ENCODE measurements at places on chromosomes 4 and X.
A peak's percentile ranks its signal among the peaks of the same experiment; 100 is the strongest.

GRCh38 chr4:3339577-3339976, 46.8 kb downstream of the RGS12 start:
- no peak for DNase-seq

DNA sequence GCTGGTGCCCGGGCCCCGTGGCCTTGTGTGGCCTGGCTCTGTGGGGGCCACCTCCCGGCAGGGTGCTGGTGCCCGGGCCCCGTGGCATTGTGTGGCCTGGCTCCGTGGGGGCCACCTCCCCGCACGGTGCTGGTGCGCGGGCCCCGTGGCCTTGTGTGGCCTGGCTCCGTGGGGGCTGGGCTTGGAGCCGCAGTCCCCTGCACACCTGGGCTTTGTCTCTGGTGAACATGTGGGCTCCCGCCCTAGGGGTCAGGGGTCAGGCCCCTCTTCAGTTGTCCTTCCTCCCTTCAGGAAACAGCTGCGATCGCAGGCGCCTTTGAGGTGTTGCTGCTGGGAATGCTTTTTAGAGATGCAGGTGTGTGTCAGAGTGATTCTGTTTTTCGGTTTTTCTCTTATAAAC, 17.2 kb downstream of the UVSSA start:
- DNase-seq: no peak

- no peak for DNase-seq
These were observed 3.5 kb downstream of the GUCY1B1 start for GRCh38 chr4:155762334-155762733.

GRCh38 chr4:105504744-105505143, 30.9 kb upstream of the PPA2 start:
- DNase-seq: no peak

DNA sequence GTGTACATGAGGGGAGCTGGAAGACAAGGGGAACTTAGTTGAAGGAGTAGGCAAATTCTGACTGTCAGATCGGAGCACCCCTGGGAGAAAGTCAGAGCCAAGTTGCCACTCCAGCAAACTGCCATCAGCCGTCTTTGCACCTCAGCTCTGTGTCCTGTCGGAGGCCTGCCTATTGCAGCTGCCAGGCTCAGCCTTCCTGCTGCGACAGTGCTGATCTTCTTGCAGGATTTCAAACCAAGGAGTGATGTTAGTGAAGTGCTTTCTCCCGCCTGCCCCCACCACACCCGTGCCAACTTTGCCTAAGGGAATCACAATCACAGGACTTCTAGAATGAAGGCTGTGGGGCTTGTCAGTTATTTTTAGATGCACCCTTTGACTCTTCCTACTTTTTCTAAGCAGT, 185.3 kb downstream of the KIT start:
- no peak for DNase-seq

- DNase-seq: no peak
These were observed 39.1 kb downstream of the MCUB start for GRCh38 chr4:109599046-109599652.

GRCh38 chrX:110743679-110744340, 51.8 kb downstream of the CHRDL1 start:
- peak; percentile 14 for DNase-seq

- no peak for DNase-seq
These were observed 5.4 kb upstream of the RS1 start for GRCh38 chrX:18677161-18677869.

DNA sequence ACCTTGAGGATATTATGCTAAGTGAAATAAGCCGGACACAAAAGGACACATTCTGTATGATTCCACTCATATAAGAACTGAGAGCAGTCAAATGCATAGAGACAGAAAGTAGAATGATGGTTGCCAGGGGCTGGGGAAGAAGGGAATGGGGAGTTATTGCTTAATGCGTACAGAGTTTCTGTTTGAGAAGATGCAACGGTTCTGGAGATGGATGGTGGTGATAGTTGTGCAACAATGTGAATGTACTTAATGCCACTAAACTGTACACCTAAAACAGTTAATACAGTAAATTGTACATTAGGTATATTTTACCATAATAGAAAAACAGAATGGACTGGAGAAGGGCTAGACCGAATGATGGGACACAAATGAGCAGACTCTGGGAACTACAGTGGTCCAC, 15.8 kb downstream of the MAOB start:
- DNase-seq: no peak

GRCh38 chrX:25016361-25016671, 551 bp upstream of the ARX start:
- no peak for DNase-seq

DNA sequence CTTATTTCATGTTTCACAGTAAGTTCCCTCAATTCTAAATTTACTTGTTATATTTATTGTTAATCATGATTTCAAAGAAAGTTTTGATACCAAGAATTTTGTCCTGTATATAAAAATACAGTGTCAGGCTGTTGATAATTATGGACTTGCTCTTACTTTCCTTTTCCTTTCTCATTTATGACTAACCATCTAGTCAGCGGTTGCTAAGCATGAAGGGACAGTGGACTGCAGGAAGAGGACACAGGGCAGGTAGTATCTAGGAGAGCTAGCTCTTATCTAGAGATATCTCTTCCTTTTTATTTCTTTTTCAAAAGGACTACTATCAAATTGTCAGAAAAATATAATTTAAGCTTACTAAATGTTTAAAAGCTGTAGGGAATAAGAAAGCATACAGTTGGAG, 1.6 kb downstream of the OPRPN start:
- no peak for DNase-seq

- no peak for DNase-seq
These were observed 210.0 kb downstream of the KLHL4 start for GRCh38 chrX:87727620-87728019.

DNA sequence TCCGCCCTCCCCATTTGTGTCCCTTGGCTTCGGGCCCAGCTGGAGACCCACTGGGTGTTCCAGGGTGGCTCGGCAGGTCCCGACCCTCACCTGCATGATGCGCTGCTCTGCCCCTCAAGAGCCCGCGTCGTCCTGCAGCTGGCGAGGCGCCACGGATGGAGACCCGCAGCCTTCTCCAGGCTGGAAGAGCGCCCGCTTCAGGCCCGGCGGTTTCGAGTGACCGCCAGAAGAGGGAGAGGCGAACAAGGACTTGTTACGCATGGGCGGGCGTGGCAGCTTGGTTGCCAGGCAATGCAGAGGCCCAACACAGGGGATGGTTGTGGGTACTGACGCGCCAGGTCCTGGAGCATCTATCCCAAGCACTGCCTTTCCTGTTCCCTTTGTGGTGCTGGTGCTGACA, at the start of gene PDCL2:
PDCL2 (minus strand) TSS at position 232 of the 400 bp plus-strand sequence; CDS start at position 96, 136 bp downstream.
- DNase-seq: no peak

- no peak for DNase-seq
These were observed 5.8 kb downstream of the TSC22D3 start for GRCh38 chrX:107769581-107770317.

DNA sequence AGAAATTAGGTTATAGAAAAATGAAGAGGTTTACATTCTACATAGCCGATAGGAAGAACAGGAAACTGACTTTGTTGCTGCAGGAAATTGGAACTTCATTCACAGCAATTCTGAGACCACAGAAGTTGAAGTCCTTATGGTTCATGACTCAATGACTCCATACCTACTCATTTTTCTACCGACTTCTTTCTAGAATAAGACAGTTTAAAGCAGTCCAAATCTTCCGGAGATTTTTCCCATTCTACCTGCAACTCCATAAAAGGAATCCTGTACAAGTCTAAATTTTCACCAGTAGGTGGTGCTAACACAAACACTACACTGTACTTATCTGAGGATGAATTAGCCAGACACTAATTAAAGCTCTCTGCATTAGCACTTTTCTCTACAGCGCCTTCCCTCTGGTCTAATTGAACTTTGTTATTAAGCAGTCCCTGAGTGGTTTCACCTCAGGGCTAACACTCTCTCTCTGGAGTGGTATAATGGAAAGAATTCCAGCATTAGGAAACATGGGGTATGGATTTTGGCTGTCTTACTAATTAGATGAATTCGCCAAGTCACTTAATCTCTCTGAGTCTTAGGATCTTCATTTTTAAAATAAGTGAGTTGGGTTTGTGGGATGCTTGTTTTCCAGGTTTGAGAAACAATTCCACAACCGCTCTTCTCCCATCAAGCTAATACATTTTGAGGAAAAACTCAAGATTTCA, 167.9 kb downstream of the SMIM20 start:
- DNase-seq: no peak

DNA sequence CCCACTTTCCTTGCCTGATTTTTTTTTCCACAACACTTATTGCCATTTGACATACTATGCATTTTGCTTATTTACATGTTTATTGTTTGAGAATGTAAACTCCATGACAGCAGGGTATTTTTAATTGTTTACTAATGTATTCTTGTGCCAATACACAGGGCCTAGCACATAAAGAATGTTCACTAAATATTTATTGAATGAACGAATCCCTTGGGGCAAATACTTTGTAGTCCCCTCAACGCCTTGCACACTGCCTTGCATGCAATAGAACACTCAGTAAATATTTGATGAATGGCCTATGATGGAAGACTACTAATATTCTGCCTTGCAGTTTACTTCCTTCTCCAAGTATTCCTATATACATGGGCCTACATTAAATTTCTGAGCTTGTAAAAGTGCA, 1.4 kb upstream of the PRPS1 start:
- DNase-seq: no peak

- DNase-seq: no peak
These were observed 774.8 kb upstream of the TENM3 start for GRCh38 chr4:181468451-181468850.

GRCh38 chrX:134753718-134754008, 95.4 kb upstream of the PLAC1 start:
- peak; percentile 62 for DNase-seq

GRCh38 chr4:139740121-139740520, 74.5 kb downstream of the MGST2 start:
- no peak for DNase-seq

DNA sequence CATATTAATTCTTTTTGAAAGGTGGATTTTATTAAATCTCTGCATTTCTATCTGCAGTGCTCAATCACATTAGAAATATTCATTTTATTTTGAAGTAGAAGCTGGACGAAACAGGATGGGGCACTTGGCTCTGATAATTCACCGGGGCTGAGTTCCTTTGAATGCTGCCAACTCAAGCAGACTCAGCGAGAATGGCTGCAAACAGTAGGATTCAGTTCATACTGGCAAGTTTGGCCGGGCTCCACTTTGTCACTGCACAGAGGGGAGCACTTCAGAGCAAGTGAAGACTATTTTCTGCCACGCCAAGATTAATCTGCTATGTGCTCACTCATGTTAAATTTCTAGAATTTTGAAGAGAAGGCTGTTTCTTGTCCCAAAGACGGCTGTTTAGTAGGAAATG, 30.7 kb upstream of the KLHL8 start:
- no peak for DNase-seq

DNA sequence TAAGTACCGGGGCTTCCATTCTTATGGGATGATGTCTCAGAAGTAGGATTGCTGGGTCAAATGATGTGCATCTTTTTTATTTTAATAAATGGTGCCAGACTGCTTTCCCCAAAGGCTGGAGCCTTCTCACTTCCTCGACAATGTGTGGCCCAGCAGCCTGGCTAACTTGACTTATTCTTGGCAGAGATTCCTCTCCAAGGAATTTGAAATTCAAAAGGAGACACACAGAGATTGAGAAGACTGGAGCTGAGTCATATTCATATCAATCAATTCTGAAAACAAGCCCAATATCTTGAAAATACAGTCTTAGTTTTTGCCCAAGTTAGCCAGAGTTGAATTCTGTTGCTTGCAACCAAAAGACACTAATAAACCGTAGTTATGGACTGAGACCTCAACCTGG, 10.8 kb upstream of the PJA1 start:
- DNase-seq: no peak

GRCh38 chr4:41878170-41878969, 56.9 kb upstream of the TMEM33 start:
- no peak for DNase-seq

DNA sequence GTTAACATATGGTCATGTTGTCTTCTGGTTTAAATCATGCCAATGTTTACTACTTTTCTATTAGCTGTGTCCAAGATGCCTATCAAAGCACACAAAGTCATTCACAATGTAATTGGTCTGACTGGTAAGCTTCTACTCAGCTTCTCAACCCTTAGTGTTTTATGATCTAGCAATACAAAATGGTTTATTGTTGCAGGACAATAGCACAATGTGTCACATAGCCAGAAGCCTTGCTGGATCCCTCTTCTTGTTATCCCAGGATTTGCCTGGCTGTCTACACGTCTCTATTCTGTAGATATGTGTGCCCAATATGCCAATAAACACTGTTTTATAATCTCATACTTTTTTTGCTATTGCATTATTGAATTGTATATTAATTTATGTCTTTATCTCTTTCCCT, 1111.0 kb upstream of the AGA start:
- DNase-seq: no peak

GRCh38 chr4:111546881-111547280, 598.4 kb upstream of the FAM241A start:
- DNase-seq: no peak

DNA sequence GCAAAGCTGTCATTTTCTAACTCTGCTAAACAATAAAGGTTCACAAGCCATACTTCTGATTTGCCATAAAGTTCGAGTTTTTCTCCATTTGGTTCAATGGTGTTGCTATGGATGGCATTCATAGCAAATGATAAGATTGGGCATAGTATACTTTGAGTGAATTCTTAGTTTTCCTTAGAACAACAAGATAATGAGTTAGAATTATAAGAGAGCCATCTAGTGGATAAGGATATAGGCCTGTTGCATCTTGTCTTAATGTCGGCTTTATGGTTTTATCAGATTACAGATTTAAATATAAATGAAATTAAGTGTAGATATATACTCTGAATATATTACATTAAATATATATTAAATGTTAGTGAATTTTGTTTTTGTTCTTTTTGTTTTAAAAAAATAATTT, 644.6 kb downstream of the IL1RAPL1 start:
- DNase-seq: no peak

DNA sequence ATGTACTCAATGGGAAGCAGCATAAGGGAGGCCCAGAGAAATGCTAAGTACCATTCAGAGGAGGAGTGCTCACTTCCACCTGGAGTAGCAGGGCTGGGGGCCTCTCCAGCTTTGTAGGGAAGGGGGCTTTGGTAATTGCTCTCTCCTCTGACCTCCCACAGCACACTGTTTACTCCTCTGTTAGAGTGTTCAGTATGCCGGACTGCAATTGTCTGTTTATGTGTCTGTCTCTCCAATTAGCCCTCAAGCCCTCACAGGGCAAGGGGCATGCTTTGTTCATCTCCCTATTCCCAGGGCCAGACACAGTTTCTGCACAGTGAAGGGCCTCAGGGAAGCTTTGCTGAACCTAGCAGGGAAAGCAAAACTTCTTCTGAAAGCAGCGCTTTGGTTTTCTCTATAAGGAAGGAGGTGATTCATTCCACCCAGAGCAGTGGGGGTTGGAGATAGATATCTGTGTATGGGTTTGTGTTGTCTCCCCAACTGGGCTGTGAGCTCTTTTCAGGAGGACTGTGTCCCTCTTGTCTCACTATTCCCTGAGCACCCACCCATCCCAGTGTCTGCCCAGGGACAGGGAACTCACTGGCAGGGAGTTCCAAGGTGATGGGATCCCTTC, 50.0 kb upstream of the VMA21 start:
- DNase-seq: no peak

Measured in fibroblast of the conjunctiva (primary cell).